ENCODE measurements at places on chromosomes 3 and 15. TPM values are rescaled to one million over a fixed set of nuclear protein-coding genes. Genes with fewer than 3 reads are reported as not detected.

Gene LOXL1
- 16.6 TPM for total RNA-seq

Gene HACD3
- 45.4 TPM for total RNA-seq

Gene AADACL2
- not detected for total RNA-seq

Gene TLR9
- 1.1 TPM for total RNA-seq

- no peak for DNase-seq
Observed at GRCh38 chr3:18372786-18373405, 52.2 kb downstream of the SATB1 start.

DNA sequence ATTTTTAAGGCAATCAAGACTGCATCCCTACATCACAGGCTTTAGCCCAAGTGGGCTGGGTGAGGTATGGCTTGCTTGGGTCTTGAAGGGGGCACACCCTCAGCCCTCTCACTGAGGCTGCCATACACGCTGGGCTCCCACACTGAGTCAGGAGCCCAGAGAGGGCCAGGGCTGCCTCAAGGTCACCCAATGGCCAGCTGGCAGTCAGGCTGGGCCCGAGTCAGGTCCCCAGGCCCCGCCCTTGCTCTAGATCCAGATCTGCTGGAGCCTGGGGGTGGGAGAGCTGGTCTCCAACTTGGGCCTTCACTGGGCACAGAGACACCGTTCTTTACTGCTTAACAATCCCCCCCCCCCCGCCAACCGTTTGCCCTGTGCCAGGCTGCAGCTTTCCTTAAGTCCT is 88.1 kb downstream of the IQSEC1 start:
- DNase-seq = no peak

Gene TM4SF1
- 149 TPM for total RNA-seq

DNA sequence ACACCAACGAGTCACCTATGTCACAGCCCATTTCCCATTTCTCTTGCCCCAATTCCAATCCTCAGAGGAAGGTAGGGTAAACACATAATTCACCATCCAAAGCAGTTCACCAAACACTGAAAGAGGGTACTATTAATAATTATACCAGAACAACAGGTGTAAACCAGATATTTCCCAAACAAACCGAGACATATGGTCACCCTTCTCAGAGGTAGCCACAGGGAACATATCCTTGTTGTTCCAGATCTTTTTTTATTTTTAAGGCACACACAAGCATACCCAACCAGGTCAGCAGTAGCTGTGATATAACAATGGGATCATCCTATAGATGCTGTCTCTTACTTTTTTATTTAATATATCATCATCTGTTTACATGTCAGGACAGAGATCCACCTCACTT is 24.7 kb downstream of the MAGI1 start:
- no peak for DNase-seq

DNA sequence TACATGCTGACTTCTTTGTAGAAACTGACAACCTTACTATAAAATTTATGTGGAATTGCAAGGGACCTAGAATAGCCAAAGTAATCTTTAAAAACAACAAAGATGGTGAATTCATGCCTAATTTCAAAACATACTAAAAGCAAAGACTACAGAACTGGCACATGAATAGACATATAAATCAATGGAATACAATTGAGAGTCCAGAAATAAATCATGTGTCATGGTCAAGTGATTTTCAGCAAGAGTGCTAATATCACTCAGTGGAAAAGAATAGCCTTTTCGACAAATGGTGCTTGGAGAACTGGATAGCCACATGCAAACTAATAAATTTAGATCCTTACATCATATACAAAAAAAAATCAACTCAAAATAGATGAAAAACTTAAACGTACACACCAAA is 8.7 kb downstream of the IMPG2 start:
- DNase-seq = no peak

DNA sequence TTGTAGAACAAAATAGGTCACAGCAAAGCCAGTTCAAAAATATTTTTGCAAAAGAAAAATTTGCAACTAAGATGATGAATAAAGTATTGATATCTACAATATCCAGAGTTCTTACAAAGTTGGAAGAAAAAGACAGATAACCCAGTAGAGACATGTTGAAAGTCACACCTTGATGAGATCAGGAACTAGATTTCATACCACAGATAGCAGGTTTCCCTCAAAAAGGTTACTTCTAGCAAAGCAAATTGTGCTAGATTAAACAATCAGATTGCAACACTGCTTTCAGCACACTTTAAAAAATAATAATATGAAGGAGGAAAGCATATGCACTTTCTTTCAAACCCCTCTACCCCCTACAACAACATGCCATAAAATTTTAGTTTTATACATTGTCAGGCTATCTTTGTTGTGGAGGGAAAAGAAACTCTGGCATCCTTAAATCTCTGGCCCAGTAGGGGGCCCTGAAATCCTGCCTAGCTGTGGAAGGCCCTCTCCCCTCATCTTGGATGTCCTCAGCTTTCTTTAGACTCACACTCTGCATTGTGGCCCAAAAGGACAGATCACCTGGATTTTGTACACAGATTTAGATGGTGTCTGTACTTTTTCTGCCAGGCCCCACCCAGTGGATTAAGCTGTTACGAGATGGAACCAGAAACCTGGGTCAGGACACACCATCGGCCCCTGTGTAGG is 50.9 kb downstream of the CCR3 start:
- DNase-seq = no peak

- DNase-seq = no peak
Observed at GRCh38 chr3:56409790-56410189, 58.5 kb downstream of the ERC2 start.

- no peak for DNase-seq
Observed at GRCh38 chr3:151896246-151897012, 23.0 kb downstream of the SUCNR1 start.

- no peak for DNase-seq
Observed at GRCh38 chr3:20326541-20326940, 140.5 kb upstream of the SGO1 start.

Gene A4GNT
- total RNA-seq = not detected

- peak; percentile 86 for DNase-seq
Observed at GRCh38 chr3:55484801-55485791, 2.0 kb downstream of the WNT5A start.

DNA sequence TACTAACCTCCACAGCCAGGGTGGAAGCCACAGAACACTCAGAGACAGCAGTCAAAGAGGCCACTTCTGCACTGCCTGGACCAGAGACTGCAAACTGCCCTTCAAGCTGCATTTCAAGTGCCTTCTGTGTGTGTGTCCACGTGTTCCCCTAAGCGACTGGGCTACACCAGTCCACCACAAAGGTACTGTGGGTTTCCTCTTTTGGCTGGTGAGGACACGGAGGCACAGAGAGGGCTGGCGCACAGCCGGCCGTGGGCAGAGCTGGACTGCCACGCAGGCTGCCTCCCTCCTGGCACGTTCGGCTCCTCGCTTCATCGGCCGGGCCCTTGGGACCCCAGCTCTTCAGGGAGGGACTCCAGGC is 60.9 kb downstream of the MGLL start:
- DNase-seq = no peak

DNA sequence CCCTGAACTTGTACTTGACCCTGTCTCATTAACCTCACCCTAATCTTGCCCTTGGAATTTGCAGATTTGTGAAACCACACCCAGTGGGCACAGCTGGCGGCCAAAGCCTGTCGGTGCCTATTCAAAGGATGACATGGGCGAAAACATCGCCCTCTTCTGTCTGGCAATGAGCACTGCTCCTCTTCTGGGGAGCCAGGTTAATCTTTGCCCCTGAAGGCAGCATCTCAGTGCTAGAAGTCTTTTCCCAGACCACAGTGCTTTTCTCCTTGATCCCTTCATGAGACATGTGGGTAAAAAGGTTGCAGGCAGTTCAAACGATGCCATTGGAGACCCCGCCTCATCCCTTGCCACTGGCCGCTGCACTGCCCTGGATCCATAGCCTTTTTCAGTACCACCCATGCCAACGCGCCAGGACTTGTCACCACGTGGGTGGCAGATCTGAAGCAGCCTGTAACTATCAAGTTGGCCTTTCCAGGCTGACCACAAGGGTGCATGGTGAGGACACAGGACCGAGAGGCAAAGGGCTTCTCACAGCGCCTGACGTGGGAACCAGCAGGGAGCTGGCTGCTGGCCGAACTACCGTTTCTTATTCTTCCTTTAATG is 6.5 kb upstream of the DNASE1L3 start:
- peak; percentile 73 for DNase-seq

- DNase-seq = peak; percentile 63
Observed at GRCh38 chr3:123026565-123027291, 835 bp downstream of the SEMA5B start.

Gene MEX3B
- 3.3 TPM for total RNA-seq

Gene GOLGA8G
- total RNA-seq = not detected

GRCh38 chr3:101784855-101785613 is 6.0 kb downstream of the NXPE3 start:
- DNase-seq = no peak

Gene CLEC3B
- total RNA-seq = 105 TPM

GRCh38 chr15:64562003-64562640 is 101.7 kb downstream of the ZNF609 start:
- no peak for DNase-seq

- DNase-seq = no peak
Observed at GRCh38 chr3:46725621-46726314, 8.1 kb upstream of the PRSS50 start.

All from sciatic nerve (tissue), 2 donors.